Ureter (tissue), 1 donor: ENCODE measurements at places on chromosomes 4 and X.

GRCh38 chr4:89836031-89836745 lies 773 bp downstream of the SNCA start:
- no peak for DNase-seq

- no peak for DNase-seq
Observed at GRCh38 chrX:142655507-142655906, 370.2 kb upstream of the SPANXN4 start.

GRCh38 chr4:107916623-107917022 lies 14.7 kb upstream of the CYP2U1 start:
- DNase-seq, result no peak

- DNase-seq, result no peak
Observed at GRCh38 chr4:7007142-7007907, 35.8 kb upstream of the TADA2B start.

DNA sequence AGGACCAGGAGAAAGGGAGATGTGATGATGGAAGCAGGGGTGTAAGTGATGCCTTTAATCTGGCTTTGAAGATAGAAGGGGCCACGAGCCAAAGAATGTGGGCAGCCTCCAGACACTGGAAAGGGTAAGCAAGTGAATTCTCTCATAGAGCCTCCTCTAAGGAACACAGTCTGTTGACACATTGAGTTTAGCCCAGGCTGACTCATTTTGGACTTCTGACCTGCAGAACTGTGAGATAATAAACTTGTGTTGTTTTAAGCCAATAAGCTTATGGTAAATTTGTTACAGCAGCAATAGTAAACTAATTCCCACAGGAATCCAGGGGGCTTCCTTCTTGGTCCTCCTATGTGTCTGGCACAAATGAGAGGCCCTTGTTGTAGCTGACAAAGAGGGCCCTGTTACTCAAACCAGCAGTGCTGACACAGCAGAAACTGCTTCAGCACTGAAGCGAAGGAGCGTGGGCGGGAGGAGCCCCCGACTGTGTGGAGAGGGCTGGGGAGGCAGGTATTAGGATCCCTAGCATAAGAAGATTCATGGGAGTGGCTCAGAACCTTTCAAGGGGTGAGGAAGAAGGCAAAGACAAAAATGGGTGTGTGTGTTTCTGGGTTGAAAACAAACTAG lies 268.7 kb downstream of the NR3C2 start:
- no peak for DNase-seq

DNA sequence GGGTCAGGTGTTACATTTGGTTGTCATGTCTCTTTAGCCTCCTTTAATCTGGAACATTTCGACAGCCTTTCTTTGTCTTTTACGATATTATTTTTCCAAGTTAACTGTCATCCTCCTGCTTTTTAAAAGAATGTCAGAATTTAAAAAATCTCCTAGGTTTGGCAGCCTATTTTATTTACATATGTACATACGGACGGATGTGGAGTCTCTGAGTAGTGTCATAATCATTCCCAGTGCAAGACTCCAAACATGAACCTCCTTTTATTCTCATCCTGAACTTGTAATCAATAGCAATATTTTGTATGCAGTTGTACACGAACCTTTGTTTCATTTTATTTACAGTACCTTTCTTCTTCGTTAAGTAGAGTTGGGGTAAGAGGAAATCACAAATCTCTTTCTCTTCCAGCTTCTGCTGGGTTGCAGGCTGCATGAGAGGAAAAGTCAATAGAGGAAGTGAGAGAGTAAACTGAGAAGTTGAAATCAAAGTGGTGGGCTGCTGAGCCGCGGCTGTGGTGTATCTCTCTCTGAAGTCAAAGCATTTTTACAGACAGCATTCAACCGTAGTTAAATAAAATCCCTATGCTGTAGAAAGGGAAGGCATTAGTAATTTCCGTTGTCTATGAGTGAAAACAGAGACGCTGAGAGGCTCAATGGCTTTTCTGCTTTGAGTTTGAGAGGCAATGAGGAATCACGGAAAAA lies 53.9 kb upstream of the RPS6KA3 start:
- no peak for DNase-seq

- no peak for DNase-seq
Observed at GRCh38 chrX:132909643-132910042, 48.8 kb downstream of the HS6ST2 start.

- no peak for DNase-seq
Observed at GRCh38 chr4:125191232-125191631, 123.5 kb upstream of the FAT4 start.

GRCh38 chrX:152917656-152918579 lies 20.1 kb downstream of the ZNF185 start:
- no peak for DNase-seq
